ENCODE measurements at places on chromosomes 7 and 10.

DNA sequence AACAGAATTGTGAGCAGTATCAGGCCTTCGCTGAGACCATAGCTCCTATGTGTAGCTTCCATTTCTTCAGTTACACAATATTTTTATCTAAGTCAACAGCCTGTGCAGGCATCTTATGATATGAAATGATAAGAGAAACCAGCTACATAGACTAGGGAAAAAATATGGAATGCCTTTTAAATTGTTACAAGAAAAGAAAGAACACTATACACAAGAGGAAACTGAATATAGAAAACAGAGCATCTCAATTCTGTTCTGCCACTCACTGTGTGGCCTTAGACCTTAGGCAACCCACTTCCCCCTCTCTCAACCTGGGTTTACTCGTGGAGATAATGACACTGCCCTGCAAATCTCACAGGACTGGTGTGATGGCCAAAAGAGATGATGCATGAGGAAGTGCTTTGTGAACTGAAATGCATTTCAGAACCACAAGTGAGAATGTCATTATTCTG, 132.9 kb downstream of the LRRN3 start:
- no peak for DNase-seq

- no peak for DNase-seq
Observed at GRCh38 chr10:43692051-43692825, 43.6 kb upstream of the ZNF32 start.

GRCh38 chr7:158531661-158532060, 56.0 kb downstream of the PTPRN2 start:
- DNase-seq: no peak

DNA sequence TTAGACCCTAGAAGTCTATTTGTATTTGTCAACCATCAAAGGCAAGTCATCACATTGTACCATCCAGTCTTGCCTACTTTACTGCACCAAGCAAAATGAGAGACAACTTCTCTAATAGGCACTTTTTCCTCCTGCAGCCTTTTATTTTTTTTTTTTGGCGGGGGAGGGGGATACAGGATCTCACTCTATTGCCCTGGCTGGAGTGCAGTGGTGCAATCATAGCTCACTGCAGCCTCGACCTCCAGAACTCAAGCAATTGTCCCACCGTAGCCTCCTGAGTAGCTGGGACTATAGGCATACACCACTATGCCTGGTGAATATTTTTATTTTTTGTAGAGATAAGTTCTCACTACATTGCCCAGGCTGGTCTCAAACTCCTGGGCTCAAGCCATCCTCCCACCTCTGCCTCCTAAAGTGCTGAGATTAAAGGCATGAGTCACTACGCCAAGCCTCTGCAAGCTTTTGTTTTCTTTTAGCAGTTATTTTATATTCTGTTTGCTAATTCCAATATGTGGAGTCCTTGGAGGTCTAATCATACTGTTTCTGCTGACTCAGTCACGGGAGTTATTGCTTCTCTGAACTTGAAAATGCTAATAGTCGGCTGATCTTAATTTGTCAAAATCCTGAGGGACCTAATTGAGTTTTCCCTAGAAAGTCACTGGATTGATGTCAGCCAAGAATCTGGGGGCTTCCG, 14.2 kb downstream of the KPNA7 start:
- DNase-seq: no peak

DNA sequence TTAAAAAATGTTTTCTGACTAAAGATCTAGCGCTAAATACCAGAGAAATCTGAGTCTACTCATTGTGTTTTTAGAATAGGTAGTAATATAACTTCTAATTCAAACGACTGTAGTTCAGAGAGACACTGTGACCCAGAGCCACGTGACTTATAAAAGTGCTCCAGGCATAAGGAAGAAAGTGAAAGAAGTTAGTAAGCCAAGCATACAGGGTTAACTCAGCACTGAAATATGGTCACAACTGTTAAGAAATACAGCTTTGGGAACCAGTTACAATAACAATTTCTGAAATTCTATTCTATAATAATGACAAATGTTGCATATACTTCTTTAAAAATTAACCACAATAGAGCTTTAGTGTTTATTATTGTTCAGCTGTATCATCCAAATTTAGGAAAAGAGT, 119.1 kb downstream of the TFEC start:
- no peak for DNase-seq
